NCI-H2029 treated with DMSO at 0.1 percent for 48 hours (cell line): ENCODE measurements at places on chromosomes 3 and 15.

DNA sequence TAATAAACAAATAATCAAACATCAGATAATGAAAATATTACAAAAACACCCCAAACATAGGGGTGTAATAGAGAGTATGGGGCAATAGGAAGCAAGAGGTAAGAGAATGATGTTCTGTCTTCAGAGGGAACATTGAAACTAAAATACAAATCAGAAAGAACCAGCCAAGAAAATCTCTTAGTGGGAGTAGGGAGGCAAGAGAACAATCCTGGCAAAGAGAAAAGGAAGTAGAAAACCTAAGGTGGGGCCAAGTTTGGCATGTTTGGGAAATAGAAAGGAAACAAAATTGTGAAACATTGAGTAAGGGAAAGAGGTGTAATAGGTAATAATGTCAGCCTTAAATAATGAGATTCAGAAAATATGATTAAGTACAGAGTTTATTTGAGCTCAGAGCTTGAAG lies 467.1 kb downstream of the RBMS3 start:
- DNase-seq: no peak

GRCh38 chr15:25680686-25681025 lies 182.5 kb downstream of the ATP10A start:
- no peak for DNase-seq

GRCh38 chr3:67375976-67376375 lies 278.4 kb downstream of the SUCLG2 start:
- no peak for DNase-seq

DNA sequence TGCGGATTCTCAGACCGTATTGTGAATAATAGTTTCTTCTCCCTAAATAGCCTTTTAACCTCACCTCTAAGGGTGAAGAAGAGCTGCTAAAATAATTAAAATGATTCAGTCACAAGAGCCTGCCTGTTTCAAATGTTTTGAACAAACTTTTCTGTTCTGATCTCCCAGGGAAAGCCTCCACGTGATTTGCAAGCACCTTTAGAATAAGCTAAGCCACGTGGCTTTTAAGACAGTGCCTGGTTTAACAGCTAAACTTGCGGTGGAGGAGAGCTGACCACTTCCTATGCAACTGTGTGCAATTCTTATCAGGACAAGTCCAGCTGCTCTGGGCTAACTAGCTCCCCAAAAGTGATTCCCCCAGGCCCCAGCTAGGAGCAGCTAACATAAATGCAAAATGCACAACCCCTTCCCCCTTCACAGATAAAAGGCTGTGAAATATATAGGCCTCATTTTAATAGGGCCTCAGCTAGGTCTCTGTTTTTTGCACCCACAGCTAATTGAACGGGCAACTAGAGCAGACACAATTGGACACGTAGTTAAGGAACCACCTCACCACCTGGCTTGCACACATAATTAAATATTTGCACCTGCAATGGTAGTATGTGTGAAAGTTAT lies 401.2 kb upstream of the NR2F2 start:
- no peak for DNase-seq

DNA sequence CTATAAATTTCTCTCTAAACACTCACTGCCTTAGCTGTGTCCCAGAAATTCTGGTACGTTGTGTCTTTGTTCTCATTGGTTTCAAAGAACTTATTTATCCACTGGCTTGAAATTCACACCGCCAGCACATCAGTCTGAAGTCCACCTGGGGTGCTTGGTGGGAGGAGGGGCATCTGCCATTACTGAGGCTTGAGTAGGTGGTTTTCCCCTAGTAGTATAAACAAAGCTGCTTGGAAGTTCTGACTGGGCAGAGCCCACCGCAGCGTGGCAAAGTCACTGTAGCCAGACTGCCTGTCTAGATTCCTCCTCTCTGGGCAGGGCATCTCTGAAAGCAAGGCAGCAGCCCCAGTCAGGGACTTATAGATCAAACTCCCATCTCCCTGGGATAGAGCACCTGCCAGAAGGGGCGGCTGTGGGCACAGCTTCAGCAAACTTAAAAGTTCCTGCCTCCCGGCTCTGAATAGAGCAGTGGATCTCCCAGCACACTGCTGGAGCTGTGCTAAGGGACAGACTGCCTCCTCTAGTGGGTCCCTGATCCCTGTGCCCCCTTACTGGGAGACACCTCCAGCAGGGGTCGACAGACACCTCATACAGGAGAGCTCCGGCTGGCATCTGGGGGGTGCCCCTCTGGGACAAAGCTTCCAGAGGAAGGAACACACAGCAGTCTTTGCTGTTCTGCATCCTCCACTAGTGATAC lies 114.1 kb downstream of the SUCLG2 start:
- no peak for DNase-seq

- no peak for DNase-seq
Measured at GRCh38 chr15:87871258-87871681, 385.3 kb downstream of the NTRK3 start.

GRCh38 chr3:72487078-72487765 lies 361.0 kb downstream of the SHQ1 start:
- DNase-seq: no peak

DNA sequence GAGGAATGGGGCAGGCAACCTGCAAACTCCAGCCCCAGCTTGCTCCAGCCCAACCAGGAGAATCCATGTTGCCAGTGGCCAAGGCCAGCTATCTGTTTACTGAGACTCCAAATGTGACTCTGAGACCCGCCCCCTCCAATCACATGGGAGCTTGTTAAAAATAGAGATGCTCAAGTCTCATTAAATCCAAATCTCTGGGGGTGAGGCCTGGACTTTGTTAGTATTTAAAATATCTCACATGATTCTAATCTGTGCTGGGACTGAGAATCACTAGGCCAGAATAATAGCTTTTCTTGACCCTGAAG lies 224.2 kb upstream of the TBL1XR1 start:
- no peak for DNase-seq

- no peak for DNase-seq
Measured at GRCh38 chr15:80778964-80779657, at the start of gene CEMIP. Gene CEMIP (plus strand): TSS chr15:80779370. CDS start chr15:80873880, 94,510 bp downstream.

DNA sequence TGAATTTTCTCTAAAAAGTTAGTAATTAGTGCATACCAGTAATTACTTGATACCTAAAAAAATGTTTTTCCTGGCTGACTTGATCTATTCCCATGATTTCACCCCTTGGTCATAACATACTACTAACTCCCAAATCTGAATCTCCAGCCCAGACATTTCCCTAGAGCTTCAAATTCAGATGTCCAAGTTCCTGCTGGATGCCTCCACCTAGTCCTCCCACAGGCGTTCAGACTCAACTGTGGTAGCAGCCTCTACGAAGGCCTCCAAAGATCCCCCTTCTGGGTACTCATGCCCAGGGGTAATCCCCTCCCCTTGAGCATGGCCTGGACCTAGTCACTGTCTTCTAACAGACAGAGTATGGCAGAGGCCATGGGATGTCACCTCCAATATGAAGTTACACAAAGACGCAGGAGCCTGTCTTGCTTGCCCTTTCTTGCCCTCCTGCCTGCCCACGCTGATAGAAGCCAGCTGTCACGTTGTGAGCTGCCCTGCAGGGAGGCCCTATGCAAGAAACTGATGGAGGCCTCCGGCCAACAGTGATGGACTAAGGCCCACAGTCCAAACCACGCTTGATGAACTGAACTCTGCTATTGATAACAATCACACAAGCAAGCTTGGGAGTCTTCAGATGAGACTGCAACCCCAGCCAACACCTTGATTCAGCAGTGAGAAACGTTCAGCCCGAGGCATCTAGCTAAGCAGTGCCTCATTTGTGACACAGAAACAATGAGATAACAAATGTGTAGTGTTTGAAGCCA lies 8.6 kb upstream of the FBN1 start:
- no peak for DNase-seq

DNA sequence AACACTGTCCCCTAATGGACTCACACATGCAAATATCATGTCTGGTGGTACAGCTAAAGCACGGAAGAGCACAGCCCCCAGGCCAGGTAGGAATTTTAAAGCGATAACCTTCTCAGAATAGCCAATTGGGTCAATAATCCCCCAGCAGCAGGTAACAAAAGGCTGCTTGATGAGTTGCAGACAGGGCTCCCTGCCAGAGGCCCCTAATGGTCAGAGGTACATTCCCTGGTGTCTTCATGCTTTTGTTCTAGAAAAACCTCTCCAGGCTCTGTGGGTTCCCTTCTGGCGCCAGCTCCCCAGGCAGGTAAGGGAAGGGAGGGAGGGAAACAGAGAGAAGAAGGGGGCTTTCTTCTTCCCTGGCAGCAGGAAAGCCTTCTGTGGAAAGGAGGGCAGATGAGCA lies 43.4 kb upstream of the PRTG start:
- no peak for DNase-seq

GRCh38 chr15:82081914-82082762 lies 36.3 kb upstream of the MEX3B start:
- DNase-seq: peak; percentile 45

DNA sequence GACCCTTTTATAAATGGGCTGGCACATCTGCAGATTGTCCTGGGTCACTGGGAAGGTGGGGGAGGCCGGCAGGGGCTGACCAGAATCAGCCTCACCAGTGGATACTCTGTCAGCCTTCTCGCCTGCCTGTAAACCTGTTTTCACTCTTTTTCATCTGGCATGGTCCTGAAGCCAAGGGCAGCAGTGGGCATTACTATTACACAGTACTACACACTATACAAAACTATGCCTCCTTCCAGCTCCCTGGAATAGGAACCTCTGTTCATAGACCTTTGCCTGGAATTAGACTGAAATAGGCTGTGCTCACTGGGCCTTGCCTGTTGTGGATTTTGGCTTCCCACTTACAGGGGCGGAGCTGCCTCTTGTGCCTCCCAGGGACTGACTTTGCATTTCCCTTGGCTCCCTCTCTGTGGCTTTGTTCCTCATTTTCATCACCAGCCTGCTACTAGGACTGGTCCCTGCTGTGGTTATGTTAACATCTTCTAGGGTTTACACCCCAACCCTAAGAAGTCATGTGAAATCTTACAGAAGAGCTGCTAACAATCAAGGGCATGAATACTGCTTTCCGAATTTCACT lies 120.7 kb downstream of the FNDC3B start:
- DNase-seq: no peak

DNA sequence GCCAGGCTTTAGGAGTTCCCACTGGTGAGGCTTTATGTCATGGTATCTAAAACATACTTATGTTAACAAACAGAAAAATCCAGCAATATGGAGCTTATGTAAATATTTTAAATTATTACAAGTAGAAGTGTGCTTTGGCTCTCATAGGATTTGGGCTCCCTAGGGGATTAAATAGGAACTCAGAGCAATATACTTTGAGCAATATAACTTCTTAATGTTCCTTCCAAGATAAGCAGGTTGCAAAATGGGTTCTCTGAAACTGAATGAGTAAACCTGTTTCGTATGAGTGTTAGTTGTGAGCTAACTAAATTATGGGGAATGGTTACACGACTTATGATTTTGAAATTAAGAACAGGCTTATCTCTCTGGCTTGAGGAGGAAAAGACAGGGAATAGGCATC lies 366.1 kb upstream of the ZNF385D start:
- DNase-seq: no peak

DNA sequence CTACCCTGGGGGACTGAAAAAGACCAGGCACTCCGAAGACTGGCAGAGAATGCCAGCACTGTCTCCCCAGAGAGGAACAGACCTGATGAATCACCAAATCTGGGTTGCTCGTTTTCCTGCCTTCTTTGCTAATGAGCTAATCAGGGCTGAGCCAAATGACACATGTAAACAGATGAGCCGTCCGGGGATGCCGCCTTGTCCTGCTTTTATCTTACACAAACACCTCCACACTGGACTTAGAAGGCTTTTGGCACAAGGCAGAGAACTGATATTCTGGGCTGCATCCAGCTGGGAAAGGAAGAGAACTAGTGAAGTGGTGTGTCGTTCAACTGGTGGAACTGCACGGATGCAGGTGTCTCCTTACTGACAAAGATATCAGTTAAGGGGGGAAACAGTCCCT lies 88.1 kb downstream of the MECOM start:
- DNase-seq: peak; percentile 42

DNA sequence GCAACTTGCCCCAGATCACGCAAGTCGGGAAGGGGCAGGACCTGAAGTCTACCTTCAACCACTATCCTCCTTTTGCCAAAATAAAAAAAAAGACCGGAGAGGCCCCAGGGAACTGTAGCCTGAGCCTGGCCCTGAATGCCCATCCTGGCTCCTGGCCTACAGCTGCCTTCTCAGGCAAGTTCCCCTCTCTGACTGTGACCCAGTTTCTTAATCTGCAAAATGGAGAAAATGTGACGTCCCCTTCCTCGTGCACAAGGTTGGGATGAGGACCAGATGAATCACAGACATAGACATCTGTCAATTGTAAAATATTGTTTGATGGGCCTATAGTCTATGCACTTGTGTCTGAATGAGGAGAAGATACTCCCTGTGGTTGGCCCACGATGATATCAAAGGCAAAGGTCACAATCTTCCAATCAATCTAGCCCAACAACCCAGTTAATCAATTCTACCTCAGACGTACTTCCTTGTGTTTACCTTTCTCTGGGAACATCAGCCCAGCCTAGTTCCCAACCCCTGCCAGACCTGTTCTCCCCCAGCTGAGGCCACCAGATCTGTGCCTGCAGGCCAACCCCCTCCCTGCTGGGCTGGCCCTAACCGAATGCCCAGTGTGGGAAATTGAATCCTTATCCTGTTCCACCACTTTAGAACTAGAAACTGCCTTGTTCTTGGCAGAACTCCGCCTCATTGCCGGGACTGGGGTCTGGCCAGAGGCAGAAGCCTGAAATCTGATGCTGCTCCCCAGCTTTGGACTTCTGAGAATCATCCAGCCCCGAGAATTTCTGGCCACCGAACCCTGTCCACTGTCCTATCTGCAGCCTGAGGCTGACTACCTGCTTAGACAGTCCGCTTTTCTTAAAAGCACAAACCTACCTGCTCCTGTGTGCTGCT lies 101.8 kb upstream of the LIPC start:
- DNase-seq: peak; percentile 17

DNA sequence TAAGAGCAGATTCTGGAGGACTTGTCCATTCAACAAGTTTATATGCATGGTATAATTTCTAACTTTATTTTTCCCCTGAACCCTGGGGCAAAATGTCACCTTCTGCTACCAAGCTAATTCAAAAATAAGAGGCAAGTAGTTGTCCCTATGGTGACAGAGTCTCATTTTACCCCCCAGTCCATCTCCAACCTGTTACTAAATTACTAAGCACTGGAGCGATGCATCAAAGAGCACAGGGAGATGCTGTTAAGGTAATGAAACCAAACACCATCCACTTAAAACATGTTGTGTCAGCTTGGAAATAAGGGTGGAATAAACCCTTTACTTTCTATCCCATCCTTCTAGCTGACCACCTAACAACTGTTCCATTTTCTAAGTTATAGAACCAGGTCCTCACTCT lies 417.4 kb upstream of the ATP11B start:
- DNase-seq: no peak

DNA sequence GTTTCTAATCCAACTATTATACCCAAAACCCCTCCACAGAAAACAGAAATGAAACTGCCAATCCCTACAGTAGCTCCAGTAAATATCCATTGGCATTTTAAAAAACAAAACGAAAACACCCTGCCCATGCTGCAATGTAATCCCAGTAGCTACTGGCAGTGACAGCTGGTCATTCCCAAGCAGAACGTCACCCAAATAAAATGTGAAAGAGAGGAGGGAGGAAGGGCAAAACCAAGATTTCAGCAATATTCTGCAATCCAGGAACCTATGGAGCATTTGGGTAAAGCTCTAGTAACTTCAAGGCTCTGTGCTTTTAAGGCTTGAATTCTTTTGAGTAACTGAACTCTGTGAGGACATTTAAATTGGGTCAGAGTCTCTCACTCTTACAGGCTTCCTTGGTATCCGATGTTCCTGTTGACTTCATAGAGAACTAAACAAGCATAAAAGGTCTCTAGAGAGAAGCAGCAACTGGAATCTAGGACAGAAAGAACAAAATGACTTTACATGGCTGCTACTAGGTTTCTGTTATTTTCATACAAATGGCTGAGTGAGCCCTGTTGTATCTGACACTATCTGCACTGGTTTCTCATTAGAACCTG lies 136.2 kb downstream of the TNIK start:
- peak; percentile 77 for DNase-seq

GRCh38 chr3:27643355-27643754 lies 78.8 kb downstream of the EOMES start:
- DNase-seq: no peak
